ENCODE measurements at places on chromosomes 5 and 9. TPM values are rescaled to one million over a fixed set of nuclear protein-coding genes. Genes with fewer than 3 reads are reported as not detected.

Gene MARVELD2
- 1.2 TPM for total RNA-seq

Gene RABL6
- 69.4 TPM for total RNA-seq

Gene TRPM6
- total RNA-seq: 0.20 TPM

Gene ZNF883
- 9.7 TPM for total RNA-seq

Gene CARTPT
- total RNA-seq: not detected

Gene PCDHA9
- not detected for total RNA-seq

Gene NDST1
- total RNA-seq: 51.9 TPM

- H3K27me3 ChIP-seq: no peaks in the 10 kb centered on the region
- no peak overlapping the region for H3K4me3 ChIP-seq
- no peak for DNase-seq
- H3K36me3 ChIP-seq: no peaks in the 10 kb centered on the region
- H3K27ac ChIP-seq: no peak overlapping the region
These were observed 267.8 kb downstream of the ARHGEF28 start for GRCh38 chr5:73893813-73894212.

GRCh38 chr5:77867194-77867691, 91.1 kb upstream of the TBCA start:
- H3K27ac ChIP-seq: no peak overlapping the region
- no peaks in the 10 kb centered on the region for H3K36me3 ChIP-seq
- DNase-seq: no peak
- H3K27me3 ChIP-seq: no peaks in the 10 kb centered on the region
- H3K4me1 ChIP-seq: no peaks in the 10 kb centered on the region

DNA sequence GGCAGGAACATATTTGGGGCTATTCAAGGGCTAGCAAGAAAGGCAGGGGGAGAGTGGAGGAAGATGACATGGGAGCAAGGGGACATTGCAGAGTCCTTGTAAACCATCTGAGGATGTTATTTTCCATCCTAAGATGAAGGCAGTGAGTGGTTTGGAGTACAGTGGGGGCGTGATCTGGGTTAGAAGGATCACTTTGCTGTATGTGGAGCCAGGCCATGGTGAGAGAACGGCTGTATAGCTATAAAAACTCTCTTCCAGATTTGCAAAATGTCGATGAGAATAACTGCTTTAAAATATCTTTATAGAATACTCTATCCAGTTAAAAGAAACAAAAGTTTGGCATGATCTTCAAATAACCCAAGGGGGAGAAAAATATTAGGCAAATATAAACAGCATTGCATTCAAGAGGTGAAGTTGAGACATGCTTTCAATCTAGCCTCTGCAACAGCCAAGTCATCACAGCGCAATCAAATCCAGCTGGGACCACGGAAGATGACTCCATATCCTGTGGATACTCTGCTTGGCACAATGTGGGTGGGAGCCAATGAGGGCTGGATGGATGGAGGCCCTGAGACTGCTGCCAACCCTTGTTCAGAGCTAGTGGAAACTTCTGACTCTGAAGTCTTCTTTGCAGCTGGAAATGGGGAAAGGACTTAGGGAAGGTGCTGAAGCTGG, 111.5 kb upstream of the BASP1 start:
- H3K36me3 ChIP-seq: no peaks in the 10 kb centered on the region
- H3K4me3 ChIP-seq: no peak overlapping the region
- H3K27me3 ChIP-seq: no peaks in the 10 kb centered on the region
- DNase-seq: no peak

DNA sequence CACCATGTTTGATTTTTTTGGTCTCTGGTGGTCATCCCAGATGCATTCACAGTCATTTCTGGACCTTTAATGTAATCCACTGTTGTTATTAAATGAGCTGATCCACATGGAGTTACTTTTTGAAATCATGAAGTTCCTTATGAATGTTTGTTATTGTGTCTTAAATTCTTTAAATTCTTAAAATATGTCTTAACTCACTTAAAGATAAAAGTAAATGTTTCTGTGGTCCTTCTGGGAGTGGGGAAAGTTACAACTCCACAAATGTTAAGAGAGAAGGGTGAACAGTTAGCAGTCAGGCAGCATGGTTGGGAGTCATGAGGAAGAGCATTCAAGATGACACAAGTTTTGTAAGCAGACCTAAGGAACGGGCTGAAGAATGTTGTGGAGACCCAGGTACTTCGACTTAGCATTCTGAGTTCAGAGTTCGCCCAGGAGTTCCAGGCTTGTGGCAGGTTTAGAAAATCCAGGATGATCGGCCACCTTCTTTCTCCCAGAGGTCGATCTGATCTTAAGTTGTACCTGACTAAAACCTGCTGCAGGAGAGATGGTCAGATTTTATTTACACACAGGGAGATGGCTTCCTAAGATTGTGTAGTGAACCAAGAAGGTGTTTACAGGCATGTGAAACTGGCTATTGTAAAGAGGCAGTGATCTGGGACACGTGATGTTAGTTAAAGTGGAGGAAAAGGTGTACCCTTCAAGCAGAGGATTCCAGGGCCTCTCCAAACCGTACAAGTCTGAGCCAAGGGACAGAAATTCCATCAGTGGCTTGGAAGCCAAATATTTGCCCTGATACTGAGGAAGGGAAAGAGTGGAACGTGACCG, 17.2 kb downstream of the SLC1A1 start:
- H3K36me3 ChIP-seq: no peaks in the 10 kb centered on the region
- H3K27me3 ChIP-seq: no peaks in the 10 kb centered on the region
- H3K4me1 ChIP-seq: no peaks in the 10 kb centered on the region
- H3K4me3 ChIP-seq: no peak overlapping the region
- DNase-seq: no peak
- H3K27ac ChIP-seq: no peak overlapping the region

DNA sequence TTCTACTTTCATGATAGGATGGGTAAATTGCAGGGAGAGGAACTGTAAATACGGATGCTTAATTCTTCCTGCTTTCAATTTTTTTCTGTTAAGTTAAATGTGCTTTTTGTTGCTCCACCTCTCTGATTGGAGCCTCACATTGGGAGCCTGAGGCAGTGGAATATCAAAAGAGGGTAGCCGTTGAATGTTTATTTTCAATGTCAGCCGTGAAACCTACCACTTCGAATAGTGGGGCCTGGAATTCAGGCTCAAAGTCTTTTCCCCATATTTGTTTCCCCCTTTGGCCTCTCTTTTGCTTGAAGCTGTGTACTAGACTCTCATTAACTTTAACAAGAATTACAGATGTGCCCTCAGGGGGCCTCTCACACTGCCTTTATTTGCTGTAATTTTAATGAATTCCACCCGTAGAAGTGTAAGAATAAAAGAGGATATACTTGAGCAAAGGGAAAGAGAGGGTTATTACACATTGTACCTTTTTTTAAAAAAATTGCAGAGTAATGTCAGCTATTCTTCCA, 29.0 kb downstream of the PSAT1 start:
- H3K4me3 ChIP-seq: no peak overlapping the region
- H3K36me3 ChIP-seq: no peaks in the 10 kb centered on the region
- no peaks in the 10 kb centered on the region for H3K27me3 ChIP-seq
- no peak for DNase-seq
- no peaks in the 10 kb centered on the region for H3K4me1 ChIP-seq
- no peak overlapping the region for H3K27ac ChIP-seq

DNA sequence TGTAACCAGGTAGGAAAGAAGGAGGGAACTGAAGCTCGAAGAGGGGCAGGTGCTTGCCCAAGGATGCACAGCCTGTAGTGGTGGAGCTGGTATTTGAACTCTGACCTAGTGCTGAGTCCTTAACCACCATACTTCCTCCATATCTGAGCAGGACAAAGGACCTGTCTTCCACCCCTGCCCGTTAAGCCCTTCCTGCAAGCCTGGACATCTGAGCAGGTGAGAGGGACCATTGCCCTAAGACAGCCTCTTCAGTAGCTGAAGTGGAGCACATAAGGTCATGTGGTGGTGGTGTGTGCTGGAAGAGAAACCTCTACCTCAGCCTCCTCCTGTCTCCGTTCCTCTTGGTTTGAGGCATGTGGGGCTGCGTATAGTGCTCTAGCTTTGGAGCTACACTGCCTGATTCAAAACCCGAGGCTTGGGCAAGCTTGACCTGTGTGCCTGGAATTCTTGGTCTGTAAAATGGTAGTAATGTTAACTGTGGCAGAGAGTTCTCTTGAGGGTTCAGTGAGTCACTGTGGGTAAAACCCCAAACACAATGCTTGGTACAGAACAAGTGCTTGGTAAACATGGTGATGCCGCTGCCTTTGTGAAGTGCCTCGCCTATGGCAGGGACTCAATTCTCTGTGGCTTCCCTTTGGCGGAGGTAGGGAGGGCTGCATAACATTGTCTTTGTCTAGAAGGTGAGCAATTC, 7.4 kb downstream of the GALNT10 start:
- H3K27me3 ChIP-seq: no peaks in the 10 kb centered on the region
- no peaks in the 10 kb centered on the region for H3K36me3 ChIP-seq
- no peak for DNase-seq
- H3K27ac ChIP-seq: no peak overlapping the region
- peaks cover 42% of the 10 kb centered on the region for H3K4me1 ChIP-seq

DNA sequence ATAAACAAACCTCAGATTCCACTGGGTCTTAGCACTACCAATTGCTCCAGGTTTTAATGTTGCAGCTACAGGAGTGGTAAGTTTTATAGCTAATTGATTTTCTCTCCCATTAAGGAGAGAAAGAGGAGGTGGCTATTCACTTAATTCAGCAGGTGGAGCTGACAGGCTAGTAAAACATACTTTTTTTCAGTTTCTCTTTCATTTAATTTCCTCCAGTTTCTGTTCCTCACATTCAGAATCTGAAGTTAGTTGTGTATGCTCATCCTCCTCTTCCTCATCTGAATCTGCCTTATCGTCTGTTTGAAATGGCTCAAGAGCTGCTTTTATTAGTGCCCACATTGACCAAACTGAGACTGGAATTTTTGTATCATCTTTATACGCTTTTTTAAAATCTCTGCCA, 98.0 kb downstream of the PLPPR1 start:
- no peak overlapping the region for H3K4me3 ChIP-seq
- DNase-seq: no peak
- no peak overlapping the region for H3K27ac ChIP-seq

- peak overlapping the region; percentile 89 for H3K4me3 ChIP-seq
- peak overlapping the region; percentile 99 for H3K27ac ChIP-seq
- no peaks in the 10 kb centered on the region for H3K36me3 ChIP-seq
- no peaks in the 10 kb centered on the region for H3K27me3 ChIP-seq
- H3K4me1 ChIP-seq: peaks cover 42% of the 10 kb centered on the region
These were observed 1.9 kb downstream of the SDHA start for GRCh38 chr5:219991-220390.

DNA sequence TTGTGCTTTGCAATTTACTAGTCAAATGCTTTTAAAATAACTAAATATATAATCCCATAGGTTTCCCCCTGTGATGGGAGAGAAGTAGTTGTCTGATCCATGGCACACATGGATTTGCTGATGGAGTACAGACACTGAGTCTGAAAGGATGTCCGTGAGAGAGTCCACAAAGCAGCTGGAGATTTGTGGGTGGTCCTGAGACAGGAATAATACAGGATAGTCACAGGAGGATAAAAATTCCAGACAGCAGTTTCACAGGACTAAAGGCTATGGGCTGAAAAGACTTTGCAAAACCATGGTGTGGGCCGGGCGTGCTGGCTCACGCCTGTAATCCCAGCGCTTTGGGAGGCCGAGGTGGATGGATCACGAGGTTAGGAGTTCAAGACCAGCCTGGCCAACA, 58.7 kb upstream of the ZFR start:
- peaks cover 7% of the 10 kb centered on the region for H3K27me3 ChIP-seq
- H3K36me3 ChIP-seq: no peaks in the 10 kb centered on the region
- no peak overlapping the region for H3K4me3 ChIP-seq
- DNase-seq: no peak
- H3K4me1 ChIP-seq: peaks cover 42% of the 10 kb centered on the region
- no peak overlapping the region for H3K27ac ChIP-seq

DNA sequence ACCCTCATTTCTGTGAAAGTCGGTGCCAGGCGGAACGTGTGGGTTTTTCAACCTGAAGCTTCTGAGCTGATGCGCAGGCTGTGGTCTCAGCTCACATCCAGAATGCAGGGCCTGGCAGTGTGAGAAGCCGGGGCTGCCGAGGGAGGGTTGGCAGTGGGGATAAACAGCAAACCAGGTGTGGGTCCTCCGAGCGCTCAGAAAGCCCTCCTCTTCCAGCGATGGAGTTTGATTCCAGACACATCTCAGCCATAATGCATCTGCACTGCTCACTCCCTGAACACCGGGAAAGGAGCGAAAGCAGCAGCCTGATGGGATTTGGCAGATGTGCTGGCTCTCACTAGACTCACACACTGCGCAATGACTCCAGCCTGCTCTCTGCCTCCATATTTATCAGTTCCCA, 280.1 kb downstream of the HSPA4 start:
- peaks cover 19% of the 10 kb centered on the region for H3K27me3 ChIP-seq
- H3K4me3 ChIP-seq: no peak overlapping the region
- H3K4me1 ChIP-seq: no peaks in the 10 kb centered on the region
- H3K27ac ChIP-seq: no peak overlapping the region
- H3K36me3 ChIP-seq: no peaks in the 10 kb centered on the region
- DNase-seq: no peak

- H3K27ac ChIP-seq: no peak overlapping the region
- no peak for DNase-seq
- H3K4me1 ChIP-seq: no peaks in the 10 kb centered on the region
- no peaks in the 10 kb centered on the region for H3K36me3 ChIP-seq
- H3K27me3 ChIP-seq: no peaks in the 10 kb centered on the region
- no peak overlapping the region for H3K4me3 ChIP-seq
These were observed 176.4 kb upstream of the PLPPR1 start for GRCh38 chr9:100852088-100852487.

DNA sequence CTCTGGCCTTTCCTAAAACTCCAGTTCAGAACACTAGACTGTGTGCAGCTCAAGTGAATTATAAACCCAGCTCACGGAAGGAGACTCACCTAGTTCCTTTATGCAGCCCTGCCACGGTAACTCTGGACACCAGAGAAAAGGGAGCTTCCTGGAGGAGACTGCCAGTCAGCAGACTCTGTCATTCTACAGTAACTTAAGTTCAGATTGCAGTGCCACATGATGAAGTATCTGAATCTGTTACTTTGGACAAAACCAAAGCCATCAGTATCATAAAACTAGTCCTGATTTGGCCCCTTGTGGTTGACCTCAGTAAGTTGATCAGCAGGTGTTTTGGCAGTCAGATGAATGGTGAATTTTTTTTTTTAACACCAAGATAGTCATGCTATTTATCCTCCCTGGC, 2.7 kb downstream of the MTRR start:
- H3K36me3 ChIP-seq: peaks cover 45% of the 10 kb centered on the region
- H3K4me3 ChIP-seq: no peak overlapping the region
- no peaks in the 10 kb centered on the region for H3K27me3 ChIP-seq
- no peak overlapping the region for H3K27ac ChIP-seq
- H3K4me1 ChIP-seq: peaks cover 48% of the 10 kb centered on the region

GRCh38 chr9:20014168-20014567, 225.3 kb upstream of the SLC24A2 start:
- no peak overlapping the region for H3K4me3 ChIP-seq
- H3K36me3 ChIP-seq: no peaks in the 10 kb centered on the region
- no peaks in the 10 kb centered on the region for H3K4me1 ChIP-seq
- H3K27ac ChIP-seq: no peak overlapping the region
- H3K27me3 ChIP-seq: no peaks in the 10 kb centered on the region

DNA sequence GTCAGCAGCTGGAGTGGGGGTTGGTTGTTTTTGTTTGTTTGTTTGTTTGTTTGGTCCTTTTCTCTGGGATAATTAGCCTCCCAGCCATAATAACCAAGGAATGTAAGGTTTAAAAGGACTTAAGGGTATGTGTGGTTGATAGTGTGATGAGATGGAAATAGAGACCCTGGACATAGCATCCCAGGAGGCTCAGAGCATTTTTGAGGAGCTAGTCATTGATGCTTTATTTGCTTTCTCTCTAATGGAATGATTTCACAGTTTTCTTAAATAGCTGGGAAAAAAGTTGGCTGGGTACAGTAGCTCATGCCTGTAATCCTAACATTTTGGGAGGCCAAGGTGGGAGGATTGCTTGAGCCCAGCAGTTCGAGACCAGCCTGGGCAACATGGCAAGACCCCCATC, 45.1 kb downstream of the TTC1 start:
- H3K36me3 ChIP-seq: peaks cover 37% of the 10 kb centered on the region
- H3K27me3 ChIP-seq: no peaks in the 10 kb centered on the region
- no peak overlapping the region for H3K27ac ChIP-seq
- no peak for DNase-seq
- no peaks in the 10 kb centered on the region for H3K4me1 ChIP-seq
